ENCODE measurements at places on chromosomes 6 and 20. TPM values are rescaled to one million over a fixed set of nuclear protein-coding genes. Genes with fewer than 3 reads are reported as not detected.

DNA sequence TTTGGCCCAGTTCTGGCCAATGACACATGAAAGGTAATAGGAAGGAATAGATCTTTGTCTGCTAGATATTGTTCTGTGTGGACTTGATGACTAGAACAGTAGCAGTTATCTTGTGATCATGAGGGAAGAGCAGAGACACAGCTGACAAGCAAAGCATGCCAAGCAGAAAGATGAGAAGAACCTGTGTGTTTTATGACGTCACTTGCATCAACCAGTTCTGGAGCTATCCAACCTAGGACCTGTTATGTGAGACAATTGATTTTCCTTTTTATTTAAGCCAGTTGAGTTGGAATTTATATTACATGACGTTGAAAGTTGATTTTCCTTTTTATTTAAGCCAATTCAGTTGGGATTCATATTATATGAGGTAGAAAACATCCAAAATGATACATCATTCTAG lies 143.2 kb downstream of the MCHR2 start:
- H3K4me1 ChIP-seq = no peaks in the 10 kb centered on the region
- no peaks in the 10 kb centered on the region for H3K36me3 ChIP-seq
- H3K27me3 ChIP-seq = no peaks in the 10 kb centered on the region
- no peak overlapping the region for H3K4me3 ChIP-seq
- no peak for DNase-seq

DNA sequence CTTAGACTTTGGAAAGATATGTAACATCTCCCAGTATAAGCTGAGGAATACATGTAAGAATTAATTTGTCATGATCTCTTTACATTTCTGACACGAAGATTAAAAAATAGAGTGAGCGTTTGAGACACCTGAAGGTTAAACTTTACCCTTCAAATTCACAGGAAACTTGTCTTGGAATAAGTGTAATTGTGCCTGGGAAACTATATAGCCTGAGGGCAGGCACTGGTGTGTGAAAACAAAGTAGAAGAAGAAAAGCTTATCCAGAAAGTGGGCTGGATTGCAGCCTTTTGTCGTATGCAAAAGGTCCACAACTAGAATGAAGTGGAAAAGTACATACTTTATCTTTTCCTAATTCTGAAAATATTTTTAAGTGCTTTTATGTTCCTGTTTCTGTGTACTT lies 275.7 kb upstream of the TCF21 start:
- H3K36me3 ChIP-seq = no peaks in the 10 kb centered on the region
- H3K4me1 ChIP-seq = peaks cover 7% of the 10 kb centered on the region
- H3K27ac ChIP-seq = no peak overlapping the region
- DNase-seq = no peak
- H3K27me3 ChIP-seq = no peaks in the 10 kb centered on the region
- H3K4me3 ChIP-seq = no peak overlapping the region

DNA sequence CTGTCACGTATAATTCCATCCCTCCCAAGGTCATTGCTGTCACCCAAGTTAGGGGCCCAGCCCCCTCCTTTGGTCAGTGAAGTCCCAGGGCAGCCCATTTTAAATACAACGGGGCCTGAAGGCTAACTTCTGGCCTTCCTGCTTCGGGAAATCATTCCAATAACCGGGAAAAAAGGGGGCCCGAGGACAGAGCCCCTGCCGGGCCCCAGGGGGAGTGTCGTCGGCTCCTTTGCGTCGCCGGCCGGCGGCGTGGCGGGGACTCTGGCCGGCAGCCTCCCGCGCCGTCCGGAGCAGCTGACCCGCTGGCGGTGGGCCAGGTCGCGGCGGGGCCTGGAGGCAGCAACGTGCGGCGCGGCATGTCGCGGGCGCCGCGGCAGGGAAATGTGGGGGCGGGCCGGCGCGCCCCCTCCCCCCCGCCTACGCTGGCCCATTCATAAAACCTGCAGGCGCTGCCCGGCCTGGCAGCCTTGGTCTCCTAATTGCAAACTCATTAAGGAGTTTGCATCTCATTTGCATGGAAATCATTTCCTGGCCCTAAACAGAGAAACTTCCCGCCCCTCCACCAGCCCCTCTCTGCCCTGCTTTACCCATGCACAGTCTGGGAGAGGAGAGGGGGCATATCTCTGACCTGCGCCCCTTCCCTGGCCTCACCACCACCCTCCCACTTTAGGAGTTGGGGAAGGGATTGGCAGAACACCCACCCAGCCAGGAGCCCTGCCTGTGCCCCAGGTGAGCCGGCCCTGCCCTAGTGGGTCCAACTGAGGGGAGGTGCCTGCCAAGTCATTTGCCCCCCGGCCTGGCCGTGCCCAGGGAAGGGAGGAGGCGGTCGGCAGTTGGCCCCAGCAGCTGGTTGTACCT lies 50.7 kb downstream of the MRPL14 start:
- DNase-seq = no peak
- no peaks in the 10 kb centered on the region for H3K36me3 ChIP-seq
- peak overlapping the region; percentile 39 for H3K4me3 ChIP-seq

Gene HFE
- 3.0 TPM for total RNA-seq

GRCh38 chr20:39670988-39671387 lies 708.8 kb downstream of the DHX35 start:
- H3K4me3 ChIP-seq = no peak overlapping the region
- H3K4me1 ChIP-seq = no peaks in the 10 kb centered on the region
- H3K27me3 ChIP-seq = no peaks in the 10 kb centered on the region
- H3K36me3 ChIP-seq = no peaks in the 10 kb centered on the region

DNA sequence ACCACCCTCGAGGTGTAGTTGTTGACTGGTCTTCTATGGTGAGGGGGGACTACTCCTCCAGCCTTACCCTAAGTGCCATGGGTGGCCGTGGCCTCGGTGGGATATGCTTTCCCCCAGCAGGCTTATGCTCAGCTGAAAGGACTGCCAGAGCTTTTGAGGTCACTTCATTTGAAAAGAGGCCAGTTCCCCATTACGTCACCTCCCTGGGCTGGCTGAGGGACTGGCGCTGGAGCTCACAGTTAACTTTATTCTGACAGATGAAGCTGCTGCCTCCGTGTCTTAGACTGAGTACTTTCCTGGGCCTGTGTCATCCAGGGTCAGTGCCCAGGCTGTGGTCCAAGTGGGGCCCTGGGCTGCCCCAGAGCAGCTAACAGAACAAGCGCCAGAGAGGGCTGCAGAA lies 42.8 kb upstream of the PCMTD2 start:
- H3K4me1 ChIP-seq = peaks cover 39% of the 10 kb centered on the region
- no peaks in the 10 kb centered on the region for H3K27me3 ChIP-seq
- no peaks in the 10 kb centered on the region for H3K36me3 ChIP-seq
- peak overlapping the region; percentile 67 for H3K27ac ChIP-seq
- H3K4me3 ChIP-seq = no peak overlapping the region
- DNase-seq = peak; percentile 93

Gene RBPJL
- total RNA-seq = not detected

DNA sequence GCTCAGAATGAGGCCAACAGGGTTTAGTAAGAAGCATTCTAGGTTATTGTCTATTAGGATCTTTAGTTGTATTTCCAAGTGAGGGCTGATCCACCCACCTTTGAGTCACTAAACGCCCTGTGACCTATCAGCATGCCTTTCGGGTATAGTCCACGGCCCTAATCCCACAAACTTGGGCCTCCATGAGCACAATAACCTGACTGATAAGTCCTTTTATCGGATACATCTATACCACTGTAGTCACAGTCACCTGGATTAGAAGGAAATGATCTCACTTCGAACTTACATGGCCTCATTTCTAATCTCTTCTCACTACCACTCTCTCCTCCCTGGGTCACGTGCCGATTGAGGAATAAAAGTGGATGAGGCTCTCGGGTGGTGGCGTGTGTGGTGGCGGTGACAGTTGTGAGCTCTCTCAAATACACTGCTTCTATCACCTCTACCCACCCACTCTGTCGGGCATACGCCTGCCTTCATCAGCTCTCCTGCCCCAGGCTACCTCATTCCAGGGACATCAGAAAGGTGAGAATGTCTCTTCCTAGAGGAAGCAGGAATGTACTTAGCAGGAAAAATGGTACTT lies 65.2 kb downstream of the TRAM2 start:
- no peaks in the 10 kb centered on the region for H3K27me3 ChIP-seq
- no peak for DNase-seq
- H3K4me3 ChIP-seq = no peak overlapping the region
- peaks cover 60% of the 10 kb centered on the region for H3K36me3 ChIP-seq
- peaks cover 71% of the 10 kb centered on the region for H3K4me1 ChIP-seq

DNA sequence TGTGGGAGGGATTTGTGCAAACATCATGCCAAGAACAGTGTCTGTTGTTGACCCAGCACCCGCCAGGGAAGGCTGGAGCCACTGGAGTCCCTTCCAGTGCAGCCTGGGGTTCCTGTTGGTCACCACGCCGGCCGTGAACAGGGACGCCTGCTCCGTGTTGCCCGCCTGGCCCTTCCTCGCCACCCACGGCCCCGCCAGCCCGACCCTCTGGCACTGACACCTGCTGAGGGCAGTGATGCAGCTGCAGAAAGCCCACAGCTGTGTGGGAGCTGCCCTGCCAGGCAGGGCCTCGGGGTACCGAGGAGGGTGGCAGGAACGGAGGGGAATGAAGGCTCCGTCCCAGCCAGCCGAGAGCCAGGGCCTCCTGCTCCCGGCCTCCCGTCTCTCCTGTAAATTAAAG lies 75.5 kb upstream of the SLCO4A1 start:
- no peaks in the 10 kb centered on the region for H3K27me3 ChIP-seq
- peak overlapping the region; percentile 48 for H3K27ac ChIP-seq
- peaks cover 50% of the 10 kb centered on the region for H3K4me1 ChIP-seq
- peaks cover 4% of the 10 kb centered on the region for H3K36me3 ChIP-seq
- no peak for DNase-seq

Gene FAM184A
- total RNA-seq = 8.0 TPM
